ENCODE measurements at places on chromosomes 12 and 14. TPM values are rescaled to one million over a fixed set of nuclear protein-coding genes. Genes with fewer than 3 reads are reported as not detected.
A peak's percentile ranks its signal among the peaks of the same experiment; 100 is the strongest.

GRCh38 chr12:88472775-88473174, 107.5 kb downstream of the KITLG start:
- no peak for DNase-seq

GRCh38 chr14:104583424-104584306, 4.1 kb downstream of the C14orf180 start:
- DNase-seq: no peak

DNA sequence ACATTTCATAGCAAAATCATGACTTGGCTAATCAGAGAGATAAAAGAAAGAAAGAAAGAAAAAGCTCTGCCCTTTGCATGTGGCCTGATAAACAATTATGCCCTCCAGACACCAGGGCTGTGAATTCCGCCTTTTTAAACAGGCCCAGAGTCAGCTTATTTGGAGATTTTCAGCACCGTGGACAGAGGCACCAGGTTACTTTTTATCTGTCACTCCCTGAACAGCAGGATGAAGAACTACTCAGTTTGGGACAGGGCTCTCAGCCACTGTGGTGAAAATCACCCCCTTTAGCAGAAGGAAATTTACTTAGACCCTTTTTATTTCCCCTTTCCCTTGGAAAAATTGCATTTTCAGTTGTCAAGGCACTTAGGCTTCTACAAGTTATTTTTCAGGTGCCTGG, 359.9 kb downstream of the NRXN3 start:
- DNase-seq: peak; percentile 56

- DNase-seq: no peak
Observed at GRCh38 chr12:28618171-28618570, 427.9 kb downstream of the CCDC91 start.

DNA sequence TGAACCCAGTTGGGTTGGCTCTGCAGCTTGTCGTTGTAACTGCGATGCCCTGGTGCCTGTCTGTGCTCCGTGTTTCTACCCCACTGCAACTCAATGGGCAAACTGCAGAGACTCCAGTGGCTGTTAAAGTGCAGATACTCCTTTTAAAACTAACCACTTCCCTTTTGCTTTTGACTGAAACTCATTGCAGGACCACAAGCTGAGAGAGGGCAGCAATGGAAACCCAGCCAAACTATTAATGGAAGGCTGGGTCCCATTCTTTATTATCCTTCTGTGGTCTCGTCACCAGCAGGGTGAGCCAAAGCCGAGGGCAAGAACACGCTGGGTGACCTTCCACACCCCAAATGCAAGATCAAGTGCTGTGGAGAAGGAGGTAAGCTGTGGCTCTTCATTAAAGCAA, 910.4 kb downstream of the VRK1 start:
- DNase-seq: no peak

GRCh38 chr14:71555654-71556559, 376.3 kb upstream of the RGS6 start:
- DNase-seq: no peak

- no peak for DNase-seq
Observed at GRCh38 chr12:14315501-14315900, 50.0 kb upstream of the ATF7IP start.

- DNase-seq: no peak
Observed at GRCh38 chr12:56223571-56224101, 506 bp upstream of the NABP2 start.

GRCh38 chr14:91867316-91867988, at the start of gene TC2N:
TC2N (minus strand) TSS chr14:91867536; CDS start chr14:91813769, 53,767 bp downstream.
- no peak for DNase-seq

GRCh38 chr14:73237786-73238423, 599 bp downstream of the PAPLN start:
- DNase-seq: no peak

GRCh38 chr12:116697305-116697704, 40.6 kb downstream of the SPRING1 start:
- peak; percentile 82 for DNase-seq

- DNase-seq: no peak
Observed at GRCh38 chr14:93045965-93046704, 69.6 kb downstream of the ITPK1 start.

DNA sequence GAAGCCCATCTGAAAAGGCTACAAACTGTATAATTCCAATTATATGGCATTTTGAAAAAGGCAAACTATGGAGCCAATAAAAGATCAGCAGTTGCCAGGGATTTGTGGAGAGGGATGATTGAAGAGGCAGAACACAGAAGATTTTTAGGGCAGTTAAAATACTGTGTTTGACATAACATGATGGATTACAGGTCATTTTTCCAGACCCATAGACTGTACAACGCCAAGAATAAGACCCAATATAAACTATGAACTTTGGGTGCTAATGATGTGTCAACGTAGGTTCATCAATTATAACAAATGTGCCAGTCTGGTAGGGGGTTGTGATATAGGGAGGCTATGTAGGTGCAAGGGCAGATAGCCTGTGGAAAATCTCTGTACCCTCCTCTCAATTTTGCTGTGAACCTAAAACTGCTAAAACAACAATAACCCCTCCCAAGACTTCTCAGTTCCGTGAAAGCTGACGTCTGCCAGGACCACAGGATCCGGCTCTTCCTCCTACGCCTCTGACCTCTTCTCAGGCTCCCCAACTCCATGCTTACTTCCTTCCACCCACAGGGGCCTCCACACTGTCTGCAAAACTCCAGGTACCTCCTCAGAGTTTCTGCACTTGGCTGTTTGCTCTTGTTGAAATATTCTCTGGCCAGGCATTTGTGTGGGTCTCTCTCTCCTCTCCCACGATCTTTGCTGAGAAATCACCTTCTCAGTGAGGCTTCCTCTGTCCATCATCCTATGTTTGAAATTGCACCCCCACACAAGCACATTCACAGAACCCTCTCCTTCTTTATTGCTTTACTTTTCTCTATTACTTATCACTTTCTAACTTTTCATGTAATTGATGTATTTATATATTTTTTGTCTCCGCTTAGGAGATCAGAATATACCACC, 131.4 kb downstream of the BBS10 start:
- no peak for DNase-seq

- DNase-seq: no peak
Observed at GRCh38 chr14:47678157-47678556, 2.8 kb upstream of the MDGA2 start.

GRCh38 chr12:48118284-48118871, 786 bp upstream of the PFKM start:
- no peak for DNase-seq

GRCh38 chr14:98956181-98956580, 315.8 kb downstream of the BCL11B start:
- DNase-seq: peak; percentile 8

DNA sequence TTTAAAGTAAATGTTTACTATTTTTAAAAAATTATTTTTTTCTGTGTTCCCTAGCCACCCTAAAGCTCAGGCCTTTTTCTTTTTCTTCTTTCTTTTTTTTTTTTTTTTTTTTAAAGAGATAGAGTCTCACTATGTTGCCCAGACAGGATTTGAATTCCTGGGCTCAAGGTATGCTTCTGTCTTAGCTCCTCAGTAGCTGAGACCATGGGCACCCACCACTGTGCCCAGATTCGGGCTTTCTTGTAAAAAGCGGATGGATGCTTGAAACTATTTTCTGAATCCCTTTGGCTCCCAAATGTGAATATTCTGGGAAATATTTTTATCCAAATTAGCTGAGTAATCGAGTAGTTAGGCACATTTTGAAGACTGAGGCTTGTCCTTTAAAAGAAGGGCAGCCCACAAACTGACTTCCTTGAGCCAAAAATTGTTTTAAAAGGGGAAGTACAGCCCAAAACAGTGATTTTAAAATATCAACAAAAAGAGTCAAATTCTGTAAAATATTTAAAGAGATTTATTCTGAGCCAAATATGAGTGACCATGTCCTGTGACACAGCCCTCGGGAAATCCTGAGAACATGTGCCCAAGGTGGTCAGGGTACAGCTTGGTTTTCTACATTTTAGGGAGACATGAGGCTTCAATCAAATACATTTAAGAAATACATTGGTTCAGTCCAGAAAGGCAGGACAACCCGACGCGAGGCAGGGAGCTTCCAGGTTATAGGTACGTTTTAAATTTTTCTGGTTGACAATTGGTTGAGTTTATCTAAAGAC, 28.8 kb upstream of the HIGD1C start:
- DNase-seq: no peak

DNA sequence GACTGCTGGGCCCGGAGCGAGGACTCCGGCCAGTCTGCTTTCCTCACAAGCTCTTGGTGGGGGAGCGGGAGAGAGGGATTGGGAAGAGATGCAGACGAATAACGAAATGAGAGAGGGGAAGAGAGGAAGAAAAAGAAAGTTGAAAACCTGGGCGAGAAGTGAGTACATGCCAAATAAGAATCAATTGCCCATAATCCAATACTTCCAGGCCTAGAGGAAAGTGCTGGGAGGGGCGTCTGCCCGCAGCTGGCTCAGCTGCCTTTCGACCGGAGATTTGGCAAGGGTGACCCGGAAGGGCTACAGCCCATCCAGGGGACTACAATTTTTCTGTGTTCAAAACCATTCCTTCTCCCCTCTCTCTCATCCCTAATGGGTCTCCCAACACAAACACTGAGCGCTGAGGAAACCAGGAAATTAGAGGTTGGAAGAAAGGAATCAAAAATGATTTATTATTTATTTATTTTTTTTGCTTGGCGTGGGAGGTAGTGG, 4.9 kb downstream of the NKX2-1 start:
- DNase-seq: peak; percentile 68

DNA sequence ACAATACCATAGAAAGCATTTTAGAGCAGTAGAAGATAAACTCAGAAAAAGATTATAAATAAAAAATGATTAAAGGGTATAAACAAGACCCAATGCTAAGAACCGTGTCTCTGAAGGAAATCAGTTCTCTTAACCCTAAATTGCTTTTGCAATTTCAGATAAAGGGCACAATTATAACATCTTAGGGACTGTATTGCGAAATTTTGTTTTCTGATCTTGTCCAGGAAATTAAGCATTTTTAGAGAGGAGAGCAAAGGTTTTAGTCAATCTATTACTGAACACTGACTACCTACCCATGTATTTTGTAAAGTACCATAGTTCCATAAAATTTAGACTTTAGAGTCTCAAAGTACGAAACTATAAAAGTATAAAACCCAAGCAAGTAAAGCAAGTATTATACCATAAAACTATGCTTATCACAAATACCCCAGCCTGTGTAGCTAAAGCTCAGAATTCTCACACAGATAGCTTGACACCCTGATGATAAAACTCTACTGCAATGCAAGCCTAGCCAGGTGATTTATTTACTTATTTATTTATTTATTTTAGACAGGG, 6.8 kb upstream of the CHPT1 start:
- DNase-seq: no peak

DNA sequence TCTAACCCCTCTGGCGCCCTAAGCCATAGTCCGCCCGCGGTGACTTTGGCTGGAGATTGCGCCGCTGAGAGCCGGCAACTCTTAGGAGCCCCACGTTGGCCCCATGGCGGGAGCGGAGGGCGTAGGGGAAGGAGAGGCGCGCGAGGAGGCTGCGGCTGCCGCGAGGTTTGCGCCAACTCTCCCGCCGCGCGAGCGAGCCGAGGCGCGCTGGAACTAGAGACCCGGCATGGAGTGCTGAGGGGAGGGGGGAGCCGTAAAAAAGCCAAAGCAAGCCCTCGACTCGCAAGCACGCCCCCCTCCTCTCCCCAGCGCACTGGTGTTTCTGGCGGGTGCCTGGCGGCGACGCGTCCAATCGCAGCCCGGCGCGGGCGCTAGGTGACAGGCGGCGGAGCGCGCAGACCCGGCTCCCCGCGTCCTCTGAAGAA, at the start of gene SYT10:
SYT10 (minus strand) TSS at position 233 of the 425 bp plus-strand sequence. CDS start 297 bp downstream, outside the sequence.
- DNase-seq: peak; percentile 87

DNA sequence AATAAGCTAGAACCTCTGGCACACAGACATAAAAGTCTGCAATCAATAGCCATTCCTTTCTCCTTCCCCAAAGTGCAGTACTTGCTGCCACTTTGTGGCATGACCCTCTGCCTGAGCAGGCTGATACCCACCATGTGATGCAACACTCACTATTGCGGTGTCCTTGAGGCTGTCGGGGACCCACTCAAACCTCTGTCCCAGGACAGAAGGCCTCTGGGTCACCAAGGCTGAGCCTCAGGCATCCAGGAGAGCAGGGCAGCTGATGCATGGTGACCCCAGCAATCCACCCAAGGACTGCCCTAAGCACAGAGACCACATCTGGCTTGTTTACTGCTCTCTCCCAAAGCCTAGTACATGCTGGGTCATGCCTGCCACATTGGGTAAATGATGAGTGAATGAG, 114.2 kb downstream of the DPF3 start:
- no peak for DNase-seq

DNA sequence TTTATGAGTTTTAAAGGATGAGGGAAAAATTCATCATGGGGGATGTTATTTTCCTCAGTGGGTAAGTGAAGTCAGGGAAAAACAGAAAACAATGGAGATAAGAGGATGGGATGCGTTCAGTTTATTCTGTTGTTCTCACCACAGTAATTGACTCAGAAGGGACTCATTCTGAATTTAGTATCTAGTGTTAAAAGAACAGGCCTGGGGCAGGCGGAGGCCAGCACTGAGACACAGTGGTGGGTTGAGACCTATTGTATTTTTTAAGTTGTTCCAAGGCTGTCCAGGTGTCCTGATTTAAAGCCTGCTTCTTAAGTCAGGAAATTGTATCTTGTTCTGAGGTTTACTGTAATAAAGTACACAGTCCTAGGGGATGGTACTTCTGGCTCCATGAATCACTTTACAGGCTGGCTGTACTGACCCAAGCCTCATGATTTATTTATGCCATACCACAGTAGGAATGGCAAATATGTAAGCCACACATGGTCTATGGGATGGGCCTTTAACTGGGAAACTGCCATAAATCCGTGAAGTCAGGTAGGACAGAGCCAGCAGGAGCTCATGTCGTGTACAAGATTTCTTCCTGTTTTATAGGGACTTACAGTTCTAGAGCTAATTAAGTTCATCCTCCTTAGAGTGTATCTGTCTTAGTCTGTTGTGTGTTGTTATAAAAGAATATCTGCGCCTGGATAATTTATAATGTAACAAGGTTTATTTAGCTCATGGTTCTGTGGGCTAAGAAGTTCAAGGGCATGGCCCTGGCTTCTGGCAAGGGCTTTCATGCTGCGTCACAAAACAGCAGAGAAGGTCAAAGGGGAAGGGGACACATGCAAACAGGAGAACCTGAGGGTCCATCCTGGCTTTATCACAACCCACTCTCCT, 244.1 kb downstream of the FBXL14 start:
- no peak for DNase-seq

DNA sequence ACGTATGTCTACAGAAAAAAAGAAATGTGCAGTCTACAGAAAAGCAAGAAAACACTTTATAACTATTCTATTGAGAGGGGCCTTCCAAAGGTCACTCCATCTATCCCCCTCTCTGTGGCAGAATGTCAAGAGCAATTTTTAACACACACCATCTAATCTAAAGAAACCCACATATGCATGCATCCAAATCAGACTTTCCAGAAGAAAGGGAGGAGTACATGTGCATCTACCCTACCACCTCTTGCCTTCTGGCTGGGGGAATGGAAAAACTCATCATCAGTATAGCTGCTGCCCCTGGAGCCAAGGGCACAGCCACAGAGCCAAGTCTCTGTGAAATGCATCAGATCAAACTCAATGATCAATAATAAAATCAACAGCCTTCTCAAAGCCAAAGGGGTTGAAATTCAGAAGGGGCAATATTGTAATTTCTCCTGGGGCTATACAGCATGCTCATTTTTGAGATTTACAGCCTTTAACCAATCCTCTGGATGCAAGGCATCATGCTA, 63.9 kb downstream of the ANO2 start:
- DNase-seq: no peak

GALC gene
- 9.1 TPM for total RNA-seq

FSCB gene
- not detected for total RNA-seq

TDRD9 gene
- total RNA-seq: not detected

SRRM4 gene
- 1.1 TPM for total RNA-seq

RILPL2 gene
- 1.4 TPM for total RNA-seq

ZNF891 gene
- 2.1 TPM for total RNA-seq

SMCO2 gene
- 0.20 TPM for total RNA-seq

LRP1-AS gene
- total RNA-seq: not detected

LBHD2 gene
- total RNA-seq: not detected

C12orf76 gene
- total RNA-seq: 9.7 TPM

IQSEC3 gene
- 0.50 TPM for total RNA-seq
